T follicular helper cell (primary cell): ENCODE measurements at places on chromosomes 7 and 10.

- no peak for DNase-seq
Measured at GRCh38 chr10:132685101-132685891, 100.7 kb downstream of the NKX6-2 start.

DNA sequence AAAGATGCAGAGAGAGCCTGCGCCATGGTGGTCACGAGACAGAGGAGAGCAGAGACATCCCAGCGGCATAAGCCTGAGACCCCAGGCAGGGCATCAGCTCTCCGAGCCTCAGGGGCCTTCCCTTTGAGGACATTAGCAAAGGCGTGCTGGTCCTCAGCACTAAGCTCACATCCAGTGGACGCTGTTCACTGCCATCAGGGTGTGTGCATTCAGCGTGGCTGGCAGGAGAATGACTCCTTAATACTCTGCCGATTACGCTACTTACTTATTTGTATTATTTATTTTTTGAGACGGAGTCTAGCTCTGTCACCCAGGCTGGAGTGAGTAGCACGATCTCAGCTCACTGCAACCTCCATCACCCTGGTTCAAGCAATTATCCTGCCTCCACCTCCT is 290.2 kb downstream of the KLF6 start:
- DNase-seq, result no peak

- DNase-seq, result no peak
Measured at GRCh38 chr7:148729984-148730733, 31.5 kb downstream of the CUL1 start.

DNA sequence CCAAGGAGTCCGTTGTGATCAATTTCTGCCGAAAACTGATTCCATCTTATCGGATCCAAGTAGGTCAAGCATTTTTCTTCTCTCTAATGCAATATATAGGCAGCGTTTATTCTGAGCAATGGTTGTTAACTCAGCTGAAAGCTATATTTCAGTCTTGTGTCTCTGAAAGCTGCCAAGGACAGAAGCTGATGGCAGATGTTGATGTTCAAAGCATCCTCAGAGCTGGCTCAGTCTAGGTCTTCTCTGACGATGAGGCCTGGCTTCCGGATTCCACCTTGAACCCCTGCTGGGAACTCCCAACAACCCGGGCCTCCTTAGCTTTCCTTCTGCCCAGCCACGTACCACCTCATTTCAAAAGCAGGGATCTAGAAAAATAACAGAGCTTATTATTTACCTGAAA is 863.6 kb downstream of the NRG3 start:
- DNase-seq, result no peak

- no peak for DNase-seq
Measured at GRCh38 chr7:80775482-80775881, 137.0 kb downstream of the CD36 start.

DNA sequence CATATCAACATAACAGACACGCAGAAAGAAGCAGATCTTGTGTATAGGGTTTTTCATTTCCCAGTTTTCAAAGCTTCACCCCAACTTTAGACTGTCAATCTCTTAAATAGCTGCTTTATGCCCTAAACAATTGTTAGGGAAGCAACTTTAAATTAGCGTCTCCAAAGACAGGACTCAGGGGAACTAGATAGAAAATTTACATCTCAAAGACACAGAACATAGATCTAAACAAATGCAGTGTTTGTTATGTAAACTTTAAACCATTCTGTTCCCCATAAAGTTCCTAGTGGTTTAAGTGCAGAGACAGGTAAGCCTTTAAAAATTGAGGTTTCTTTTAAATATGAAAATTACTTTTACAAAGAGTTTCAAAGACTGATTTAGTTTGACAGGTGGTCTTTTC is 379.2 kb upstream of the GHITM start:
- DNase-seq, result no peak

DNA sequence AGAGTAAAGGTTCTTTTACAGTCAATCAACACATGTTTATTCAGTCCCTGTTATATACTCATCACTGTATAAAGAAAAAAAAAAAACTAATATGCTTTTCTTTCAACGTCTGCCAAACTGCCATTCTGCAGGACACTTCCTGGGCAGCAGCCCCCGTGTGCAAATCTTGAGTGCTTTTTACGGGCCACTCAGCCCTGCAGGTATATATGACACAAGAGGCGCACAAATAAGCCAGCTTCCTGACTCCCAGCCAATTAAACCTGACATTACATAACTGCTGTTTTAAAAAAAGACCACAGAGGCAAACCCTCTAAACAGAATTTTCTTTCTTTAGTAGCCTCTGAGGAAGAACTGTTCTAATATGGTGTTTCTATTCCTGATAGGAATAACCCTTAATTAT is 263.0 kb upstream of the NEBL start:
- no peak for DNase-seq

DNA sequence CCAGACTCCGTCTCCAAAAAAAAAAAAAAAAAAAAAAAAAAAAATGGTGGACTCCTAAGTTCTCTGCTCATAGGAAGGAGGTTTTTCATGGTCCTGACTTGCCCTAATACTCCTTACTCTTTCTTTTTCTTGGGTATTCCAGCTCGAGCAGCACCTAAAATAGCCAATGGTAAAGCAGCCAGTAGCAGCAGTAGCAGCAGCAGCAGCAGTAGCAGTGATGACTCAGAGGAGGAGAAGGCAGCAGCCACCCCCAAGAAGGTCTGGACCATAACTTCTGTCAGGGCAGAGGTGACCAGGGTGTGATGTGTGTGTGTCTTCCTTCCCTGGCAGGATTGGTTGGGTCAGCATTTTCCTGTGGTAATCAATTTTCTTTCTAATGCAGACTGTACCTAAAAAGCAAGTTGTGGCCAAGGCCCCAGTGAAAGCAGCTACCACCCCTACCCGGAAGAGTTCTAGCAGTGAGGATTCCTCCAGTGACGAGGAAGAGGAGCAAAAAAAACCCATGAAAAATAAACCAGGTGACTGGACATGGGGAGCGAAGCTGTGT is 6.9 kb downstream of the NOLC1 start:
- no peak for DNase-seq

- no peak for DNase-seq
Measured at GRCh38 chr10:68463365-68464093, 8.2 kb downstream of the DNA2 start.

DNA sequence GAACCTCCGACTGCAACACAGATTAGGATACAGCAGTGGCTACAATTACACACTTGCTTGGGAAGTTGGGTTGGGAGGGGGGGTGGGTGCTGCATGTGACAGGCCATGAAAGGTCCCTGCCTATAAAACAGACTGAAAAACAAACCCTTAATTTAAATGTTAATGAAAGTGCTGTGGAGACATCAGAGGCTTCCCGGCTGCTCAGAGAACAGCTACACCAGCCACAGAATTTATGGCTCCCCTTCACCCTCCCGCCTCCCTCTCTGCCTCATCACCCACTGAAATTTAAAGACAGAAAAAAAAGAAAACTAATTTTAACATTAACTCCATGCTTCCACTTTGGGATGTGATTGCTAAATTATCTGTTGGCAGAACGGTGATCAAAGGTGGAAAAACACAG is 34.7 kb downstream of the FBXW4 start:
- DNase-seq, result no peak

GRCh38 chr10:103555325-103555649 is 61.8 kb downstream of the NEURL1 start:
- DNase-seq, result no peak

DNA sequence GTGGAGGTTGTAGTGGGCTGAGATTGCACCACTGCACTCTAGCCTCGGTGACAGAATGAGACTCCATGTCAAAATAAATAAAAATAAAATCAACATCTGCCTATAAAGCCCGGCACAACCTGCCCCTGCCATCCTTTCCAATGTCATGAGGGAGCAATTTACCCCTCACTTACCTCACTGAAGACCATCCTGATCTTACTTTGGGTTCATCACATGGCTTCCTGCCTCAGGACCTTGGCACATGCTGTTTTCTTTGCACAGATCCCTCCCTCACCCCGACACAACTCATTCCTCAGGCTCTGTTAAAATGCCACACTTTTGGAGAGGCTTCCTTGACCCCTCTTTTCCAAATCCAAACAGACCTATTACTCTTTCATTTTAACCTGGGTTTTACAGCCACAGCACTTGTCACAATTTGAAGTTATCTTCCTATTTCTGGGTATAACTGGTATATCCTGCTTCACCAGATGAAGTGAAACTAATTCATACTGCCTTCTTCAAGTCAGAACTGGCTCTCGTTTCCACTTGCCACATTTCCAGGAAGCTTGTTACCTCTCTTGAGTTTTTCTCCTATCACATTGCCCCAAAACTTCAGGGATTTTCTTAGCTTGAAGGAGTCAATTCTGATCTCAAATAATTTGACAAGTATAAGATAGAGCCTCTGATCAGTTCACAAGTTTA is 69.3 kb upstream of the PARD3 start:
- DNase-seq, result no peak

DNA sequence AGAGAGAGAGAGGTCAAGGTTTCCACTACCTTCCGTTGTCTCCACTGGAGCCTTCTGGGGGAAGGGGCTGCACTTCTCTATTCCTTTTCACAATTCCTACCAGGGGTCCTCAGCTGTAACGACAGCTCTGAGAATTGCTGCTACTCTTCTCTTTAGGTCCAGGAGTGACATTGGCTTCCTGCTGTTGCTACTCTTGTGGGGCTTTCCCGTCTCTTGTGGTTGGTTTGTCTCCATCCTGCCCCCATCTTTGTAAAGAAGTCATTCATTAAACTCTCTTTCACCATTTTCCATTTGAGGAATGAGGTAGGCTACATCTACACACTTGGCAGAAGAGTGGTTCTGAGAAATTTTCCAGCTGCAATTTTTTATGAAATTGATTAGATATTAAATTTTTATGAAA is 238.8 kb upstream of the LYZL1 start:
- no peak for DNase-seq

DNA sequence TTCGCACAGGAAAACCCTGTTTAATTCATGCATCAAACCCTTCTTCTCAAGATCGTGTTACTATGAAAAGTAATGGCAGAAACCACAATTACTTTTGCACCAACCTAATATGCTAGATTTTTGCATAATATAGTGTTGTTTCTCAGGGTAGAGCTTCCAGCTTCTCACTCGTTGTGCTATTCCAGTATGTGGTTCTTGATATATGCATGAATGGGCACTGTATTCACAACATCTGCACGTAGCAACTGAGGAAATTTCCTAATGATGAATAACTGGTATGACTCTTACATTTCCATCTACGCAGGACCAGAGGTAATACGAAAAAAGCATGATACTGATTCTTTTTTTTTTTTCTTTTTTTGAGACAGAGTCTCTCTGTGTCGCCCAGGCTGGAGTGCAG is 326.6 kb upstream of the GALNT17 start:
- DNase-seq, result no peak

DNA sequence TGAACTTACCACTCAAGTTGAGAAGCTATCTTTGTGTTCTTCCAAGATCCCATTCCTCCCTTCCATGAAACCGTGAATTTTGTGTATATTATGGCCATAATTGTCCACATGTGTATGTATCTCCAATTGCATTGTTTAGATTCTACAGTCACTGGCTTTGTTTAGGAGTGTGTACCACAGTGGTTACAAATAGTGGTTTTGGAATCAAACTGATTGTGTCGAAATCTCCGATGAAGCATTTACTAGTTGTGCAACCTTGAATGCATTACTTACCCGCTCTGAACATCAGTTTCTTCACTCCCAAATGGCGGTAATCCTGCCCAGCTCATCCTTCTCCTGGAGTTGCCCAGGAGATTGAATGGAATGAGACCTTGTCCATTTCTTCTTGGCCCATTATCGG is 145.0 kb upstream of the ZNF32 start:
- DNase-seq, result no peak

DNA sequence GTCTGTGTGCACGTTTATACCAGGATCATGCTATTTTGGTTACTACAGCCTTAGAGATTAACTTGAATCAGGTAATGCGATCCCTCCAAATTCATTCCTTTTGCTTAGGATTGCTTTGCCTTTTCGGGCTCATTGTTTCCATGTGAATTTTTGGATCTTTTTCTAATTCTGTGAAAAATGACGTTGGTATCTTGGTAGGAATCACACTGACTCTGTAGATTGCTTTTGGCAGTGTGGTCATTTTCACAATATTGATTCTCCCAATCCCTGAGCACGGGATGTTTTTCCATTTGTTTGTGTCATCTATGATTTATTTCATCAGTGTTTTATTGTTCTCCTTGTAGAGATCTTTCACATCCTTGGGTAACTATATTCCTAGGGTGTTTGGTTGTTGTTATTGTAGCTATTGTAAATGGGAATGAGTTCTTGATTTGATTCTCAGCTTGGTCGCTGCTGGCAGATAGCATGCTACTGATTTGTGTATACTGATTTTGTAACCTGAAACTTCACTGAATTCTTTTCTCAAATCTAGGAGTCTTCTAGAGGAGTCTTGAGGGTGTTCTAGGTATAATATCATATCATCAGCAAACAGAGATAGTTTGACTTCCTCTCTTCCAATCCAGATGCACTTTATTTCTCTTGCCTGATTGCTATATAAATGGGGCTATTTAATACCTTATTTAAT is 18.2 kb downstream of the SNX8 start:
- DNase-seq, result no peak

- peak; percentile 77 for DNase-seq
Measured at GRCh38 chr7:155003376-155004214, 671 bp upstream of the PAXIP1 start.

DNA sequence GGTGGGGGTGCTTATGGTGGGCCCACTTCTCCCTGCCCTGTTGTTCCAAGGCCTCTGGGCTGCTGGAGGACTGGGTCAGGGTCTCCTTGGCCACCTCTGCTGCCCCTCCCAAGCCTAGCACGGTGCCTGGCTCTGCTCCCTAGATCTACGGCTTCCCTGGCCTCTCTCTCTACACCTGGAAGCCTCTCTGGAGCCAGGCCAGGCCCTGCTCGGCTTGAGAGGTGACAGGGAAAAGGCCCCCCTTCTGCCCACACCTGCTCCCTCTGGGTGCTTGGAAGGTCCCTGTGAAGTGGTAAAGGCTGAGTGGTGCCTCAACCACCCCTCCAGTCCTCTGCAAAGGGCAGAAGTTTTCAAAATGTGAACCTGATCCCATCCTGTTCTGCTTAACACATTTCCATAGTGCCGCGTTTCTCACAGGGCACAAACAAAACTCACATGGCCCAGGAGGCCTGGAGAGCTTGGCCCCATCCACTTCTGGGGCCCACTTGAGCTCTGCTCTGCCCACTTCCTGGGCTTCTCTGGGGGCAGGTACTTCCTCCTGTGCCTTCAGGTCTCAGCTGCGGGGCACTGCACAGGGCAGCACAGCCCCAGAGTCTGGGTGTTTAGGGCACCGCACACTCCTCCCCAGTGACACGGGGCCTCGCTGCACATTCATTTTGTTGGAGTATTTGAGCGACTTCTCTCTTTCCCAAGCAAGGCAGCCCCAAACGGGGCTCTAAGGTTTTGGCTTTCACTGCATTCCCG is 169.9 kb downstream of the PIP4K2A start:
- no peak for DNase-seq

GRCh38 chr10:128850647-128851046 is 616.4 kb upstream of the MGMT start:
- DNase-seq, result no peak

DNA sequence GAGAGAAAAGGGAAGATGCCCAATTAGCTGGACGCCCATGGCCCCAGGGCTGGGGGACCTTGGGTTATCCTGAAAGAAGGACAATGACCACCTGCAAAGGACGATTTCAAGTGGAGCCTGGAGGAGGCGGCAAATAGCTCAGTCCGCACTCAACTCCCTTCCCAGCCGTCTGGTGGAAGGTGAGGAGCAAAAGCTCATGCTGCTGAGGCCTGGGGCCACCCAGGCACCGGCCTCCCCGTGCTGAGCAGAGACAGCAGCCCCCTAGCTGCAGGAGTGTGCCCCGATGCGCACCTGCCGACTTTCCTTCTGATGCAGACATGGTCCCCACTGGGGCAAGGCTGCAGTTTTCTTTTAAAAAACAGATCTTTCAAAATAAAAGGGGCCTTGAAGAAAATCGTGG is 7.9 kb downstream of the FAM20C start:
- DNase-seq, result no peak
